ENCODE measurements at places on chromosomes 6 and 20. TPM values are rescaled to one million over a fixed set of nuclear protein-coding genes. Genes with fewer than 3 reads are reported as not detected.

Gene FOXC1
- total RNA-seq: 6.8 TPM

Gene RNF182
- 3.1 TPM for total RNA-seq

Gene MUCL3
- 0.14 TPM for total RNA-seq

Gene BMP7
- total RNA-seq: 1.1 TPM

Gene FAM209B
- 0.40 TPM for total RNA-seq

Gene GFOD1
- 1.6 TPM for total RNA-seq

Gene SLC22A2
- 0.05 TPM for total RNA-seq

Gene RSPH4A
- total RNA-seq: 0.20 TPM

Gene FHL5
- not detected for total RNA-seq

Gene CRYBG1
- 0.56 TPM for total RNA-seq

All from A549 treated with Hydrocortisone at 1 μM for 4 hours (cell line).